LHCN-M2 (cell line): ENCODE measurements at places on chromosomes 2 and 18.

GRCh38 chr2:126507425-126507911, 148.5 kb upstream of the GYPC start:
- DNase-seq, result no peak

DNA sequence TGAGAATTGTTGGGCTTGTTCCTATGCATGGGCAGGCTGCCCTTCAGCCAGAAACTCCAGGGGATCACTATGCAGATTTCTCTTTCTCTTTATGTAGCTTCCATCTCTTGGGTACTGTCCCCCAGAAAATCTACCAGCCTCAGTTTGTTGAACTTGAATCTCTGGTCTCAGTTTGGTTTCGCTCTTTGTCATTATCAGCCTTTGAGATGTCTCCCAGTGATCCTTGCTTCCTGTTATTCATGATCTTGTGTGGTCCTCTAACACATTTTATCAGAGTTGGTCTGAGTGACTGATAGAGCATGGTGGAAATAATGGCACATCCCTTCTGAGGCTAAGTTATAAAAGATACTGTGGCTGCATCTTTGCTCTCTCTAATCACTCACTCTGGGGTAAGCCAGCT, 7.8 kb downstream of the TMEM87B start:
- no peak for DNase-seq

GRCh38 chr2:72770879-72771461, 54.9 kb downstream of the EXOC6B start:
- peak; percentile 72 for DNase-seq

DNA sequence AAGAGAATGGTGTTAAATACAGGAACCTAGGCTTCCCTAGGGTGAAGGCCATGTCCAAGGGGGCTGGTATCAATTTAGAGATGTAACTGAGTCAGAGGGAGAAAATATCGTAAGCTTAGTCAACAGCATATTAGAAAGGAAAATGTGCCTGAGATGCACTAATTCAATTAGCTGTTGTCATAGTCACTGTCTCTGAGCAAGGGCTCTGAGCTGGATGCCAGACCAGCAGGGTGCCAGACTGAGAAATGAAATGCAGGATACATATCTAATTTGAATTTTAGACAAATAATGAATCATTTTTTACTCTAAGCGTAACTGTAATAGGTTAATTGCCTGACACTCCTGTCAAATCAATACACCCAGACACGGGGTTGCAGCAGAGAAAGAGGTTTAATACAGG, 11.4 kb upstream of the SLC35F6 start:
- no peak for DNase-seq

GRCh38 chr2:50143822-50144575, 887.9 kb downstream of the NRXN1 start:
- DNase-seq, result peak; percentile 31
